ENCODE measurements at places on chromosomes 7 and 10.

- no peak for DNase-seq
Measured at GRCh38 chr7:118312051-118312450, 87.5 kb downstream of the ANKRD7 start.

DNA sequence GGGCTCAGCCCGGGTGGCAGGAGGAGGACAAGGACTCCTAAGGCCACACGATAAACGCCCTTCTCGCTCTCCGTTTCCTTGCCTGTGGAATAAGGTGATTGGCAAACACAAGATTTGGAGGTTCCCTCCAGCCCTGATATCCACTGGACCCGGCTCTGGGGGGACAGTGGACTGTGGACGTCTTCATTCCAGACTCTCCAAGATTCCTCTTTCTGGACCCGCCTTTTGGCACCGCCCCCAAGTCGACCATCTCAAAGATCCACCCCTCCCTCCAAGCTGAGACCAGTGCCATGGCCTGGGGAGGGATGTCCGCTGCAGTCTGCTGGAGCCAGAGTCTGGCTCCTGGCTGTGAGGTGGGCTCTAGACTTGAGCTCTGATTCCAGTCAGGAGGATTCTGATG is 23.6 kb downstream of the ZNF783 start:
- DNase-seq: no peak

DNA sequence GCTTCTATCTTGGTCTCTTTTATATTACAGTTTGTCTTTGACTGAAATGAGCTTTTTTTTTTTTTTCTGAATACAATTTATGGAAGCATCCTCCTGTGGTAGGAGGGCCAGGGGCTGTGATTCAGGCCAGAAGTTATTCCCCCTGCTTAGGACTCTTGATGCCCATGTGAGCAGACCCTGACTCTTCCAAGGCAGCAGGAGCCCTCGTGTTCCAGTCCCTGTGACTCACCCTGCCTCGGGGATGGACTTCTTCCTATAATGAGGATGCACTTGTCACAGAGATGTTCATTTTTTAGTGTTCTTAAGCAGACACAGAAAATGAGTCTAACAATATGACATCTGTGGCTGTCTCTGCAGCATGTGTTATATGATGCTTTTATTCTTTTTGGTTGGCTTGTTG is 1293.7 kb upstream of the AUTS2 start:
- no peak for DNase-seq

GRCh38 chr10:102112210-102112817 is 7.9 kb downstream of the LDB1 start:
- DNase-seq: no peak

DNA sequence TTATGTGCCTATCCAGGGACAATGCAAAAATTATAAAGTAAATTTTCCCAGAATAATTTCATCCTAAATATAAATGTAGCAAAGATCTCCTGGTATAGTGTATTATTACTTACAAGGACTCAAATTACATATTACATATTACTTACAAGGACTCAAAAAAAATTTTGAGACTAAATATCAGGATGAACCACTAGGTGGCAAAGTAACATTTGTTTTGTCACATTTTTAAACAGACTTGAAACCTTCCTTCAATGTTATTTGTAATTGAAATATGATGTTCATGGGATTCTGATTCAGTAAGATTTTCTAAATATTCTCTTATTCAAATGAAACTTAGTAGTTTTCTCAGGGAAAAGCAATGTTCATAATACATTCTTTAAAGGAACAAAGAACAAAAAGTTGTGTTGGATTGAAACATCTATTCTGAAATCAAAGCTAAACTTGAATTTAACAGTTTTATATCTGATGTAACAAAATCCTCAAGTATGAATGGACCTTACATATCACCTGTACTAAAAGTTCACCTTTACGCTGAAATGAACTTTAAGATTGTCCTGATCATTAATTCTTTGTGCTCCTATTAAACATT is 74.3 kb upstream of the GNAI1 start:
- DNase-seq: no peak

DNA sequence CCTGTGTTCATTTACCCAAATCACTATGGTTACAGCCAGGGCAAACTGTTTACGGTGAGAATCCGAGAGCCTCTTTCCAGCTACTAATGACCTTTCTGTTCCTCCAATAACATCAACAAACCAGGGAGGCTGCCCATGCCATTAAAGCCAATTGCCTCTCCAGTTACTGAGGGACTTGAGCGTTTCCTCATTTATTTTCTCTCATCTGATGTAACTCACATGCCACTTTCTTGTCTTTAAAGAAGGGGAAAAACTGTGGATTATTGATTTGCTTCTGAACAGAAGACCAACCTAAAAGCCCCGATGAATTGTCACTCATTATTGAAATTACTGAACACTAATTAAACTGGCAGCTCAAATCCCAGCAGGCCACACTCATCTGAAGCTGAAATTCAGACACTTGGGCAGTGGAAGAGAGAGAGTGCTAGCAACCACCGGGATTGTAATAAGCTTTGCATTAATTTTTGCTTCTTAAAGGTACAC is 595.8 kb upstream of the MKI67 start:
- no peak for DNase-seq

DNA sequence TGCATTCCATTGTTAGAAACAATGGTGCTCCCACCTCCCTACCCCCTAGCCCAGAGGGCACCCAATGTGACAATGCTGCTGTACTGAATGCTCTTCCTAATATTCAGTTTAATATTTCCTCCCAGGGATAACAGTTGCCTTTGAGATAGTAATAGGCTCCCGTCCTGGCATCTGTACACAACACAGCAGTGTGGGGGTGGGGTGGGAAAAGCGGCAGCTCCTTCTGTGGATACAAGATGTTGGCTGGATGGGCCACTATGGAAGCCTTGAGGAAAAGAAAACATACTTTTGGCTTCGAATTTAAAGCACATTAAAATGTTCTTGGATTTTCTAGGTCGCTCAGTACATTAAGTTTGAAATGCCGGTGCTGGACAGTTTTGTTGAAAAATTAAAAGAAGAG is 9.2 kb upstream of the ZNF22 start:
- no peak for DNase-seq

GRCh38 chr10:20760460-20760859 is 136.7 kb downstream of the NEBL start:
- DNase-seq: no peak

DNA sequence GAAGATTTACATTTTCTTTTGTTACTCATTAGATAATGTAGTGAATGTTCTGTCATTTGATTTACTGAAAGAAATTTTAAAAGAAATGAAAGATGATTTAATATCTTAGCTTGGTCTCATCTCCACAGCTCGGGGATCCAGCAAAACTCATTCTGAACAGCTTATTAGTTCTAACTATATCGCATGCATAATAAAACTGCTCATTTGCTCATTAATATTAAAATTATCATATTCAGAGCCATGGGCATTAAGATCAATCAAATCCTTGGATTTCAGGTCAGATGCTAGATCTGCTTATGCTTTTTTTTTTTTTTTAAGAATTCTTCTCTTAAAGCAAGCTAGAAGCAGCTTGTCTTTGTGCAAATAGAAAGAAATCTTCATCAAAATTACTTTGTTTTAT is 246.1 kb downstream of the FOXP2 start:
- no peak for DNase-seq

GRCh38 chr10:97319671-97320479 is 804 bp downstream of the FRAT1 start:
- peak; percentile 78 for DNase-seq

GRCh38 chr10:79229071-79229541 is 118.2 kb upstream of the PPIF start:
- no peak for DNase-seq

DNA sequence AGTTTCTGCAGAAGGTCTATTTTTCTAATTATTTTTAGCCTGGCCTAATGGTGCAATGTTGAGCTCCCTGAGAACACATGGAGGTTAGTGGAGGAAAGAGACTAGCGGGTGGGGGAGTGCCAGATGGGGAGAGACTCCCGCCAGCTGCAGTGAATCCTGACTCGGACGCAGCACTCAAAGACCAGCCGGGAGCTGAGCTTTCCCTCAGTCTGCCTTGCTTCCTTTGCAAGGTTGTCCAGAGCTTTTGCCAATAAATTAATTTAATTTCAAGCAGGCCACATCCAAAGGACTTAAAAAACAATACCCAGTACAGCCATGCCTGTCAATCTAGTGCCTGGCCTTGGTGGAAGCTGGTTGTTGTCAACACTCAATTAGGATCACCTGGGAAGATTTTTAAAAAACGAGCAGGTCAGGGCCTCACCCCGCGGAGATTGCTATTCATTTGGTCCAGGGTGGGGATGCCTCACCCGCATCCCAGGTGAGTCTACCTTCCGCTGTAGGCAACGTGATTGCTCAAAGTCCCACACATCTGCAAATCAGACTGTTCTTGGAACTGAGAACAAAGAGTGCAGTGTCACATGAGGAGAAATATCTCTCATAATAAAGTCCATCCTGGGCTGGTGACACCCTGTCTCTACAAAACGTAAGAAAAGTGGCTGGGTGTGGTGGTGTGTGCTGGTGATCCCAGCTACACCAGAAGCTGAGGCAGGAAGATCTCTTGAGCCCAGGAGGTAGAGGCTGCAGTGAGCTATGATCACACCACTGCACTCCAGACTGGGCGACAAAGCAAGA is 4.0 kb downstream of the CLRN3 start:
- DNase-seq: no peak

DNA sequence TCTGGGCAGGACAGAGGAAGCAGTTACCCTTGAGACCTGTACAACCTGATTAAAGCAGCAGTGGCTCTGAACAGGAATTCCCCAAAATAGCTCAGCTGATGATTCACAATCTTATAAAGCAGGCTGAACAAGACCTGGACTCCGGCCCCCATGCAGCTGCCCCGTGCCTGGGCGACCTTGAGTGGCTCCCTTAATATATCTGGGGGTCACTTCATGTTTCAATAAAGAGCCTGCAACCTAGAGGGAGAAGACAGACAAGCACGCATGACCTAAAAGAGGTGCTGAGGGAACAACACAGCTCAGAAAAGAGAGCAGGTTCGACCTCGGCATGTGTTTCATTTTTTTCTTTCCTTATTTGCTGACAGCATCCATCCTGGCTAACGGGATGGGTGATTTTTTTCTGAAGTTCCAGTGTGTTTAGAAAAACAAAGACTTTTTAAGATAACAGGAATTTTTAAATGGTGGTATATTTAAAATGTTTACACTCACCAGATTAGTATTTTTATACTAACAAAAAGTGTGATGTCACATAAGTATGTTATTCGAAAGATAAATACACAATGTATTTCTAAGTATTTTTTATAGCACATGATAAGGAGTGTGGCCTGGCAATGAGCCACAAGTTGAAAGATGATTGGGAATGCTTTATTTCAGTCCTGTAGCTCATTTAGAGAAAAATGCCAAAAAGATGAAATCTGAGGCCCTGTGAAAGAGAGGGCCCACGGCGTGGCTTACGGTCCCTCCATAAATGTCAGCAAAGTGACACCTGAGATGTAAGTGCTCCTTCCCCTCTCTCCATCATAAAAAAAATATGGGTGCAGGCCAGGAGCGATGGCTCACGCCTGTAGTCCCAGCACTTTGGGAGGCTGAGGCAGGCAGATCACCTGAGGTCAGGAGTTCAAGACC is 161.3 kb downstream of the SLIT1 start:
- no peak for DNase-seq

DNA sequence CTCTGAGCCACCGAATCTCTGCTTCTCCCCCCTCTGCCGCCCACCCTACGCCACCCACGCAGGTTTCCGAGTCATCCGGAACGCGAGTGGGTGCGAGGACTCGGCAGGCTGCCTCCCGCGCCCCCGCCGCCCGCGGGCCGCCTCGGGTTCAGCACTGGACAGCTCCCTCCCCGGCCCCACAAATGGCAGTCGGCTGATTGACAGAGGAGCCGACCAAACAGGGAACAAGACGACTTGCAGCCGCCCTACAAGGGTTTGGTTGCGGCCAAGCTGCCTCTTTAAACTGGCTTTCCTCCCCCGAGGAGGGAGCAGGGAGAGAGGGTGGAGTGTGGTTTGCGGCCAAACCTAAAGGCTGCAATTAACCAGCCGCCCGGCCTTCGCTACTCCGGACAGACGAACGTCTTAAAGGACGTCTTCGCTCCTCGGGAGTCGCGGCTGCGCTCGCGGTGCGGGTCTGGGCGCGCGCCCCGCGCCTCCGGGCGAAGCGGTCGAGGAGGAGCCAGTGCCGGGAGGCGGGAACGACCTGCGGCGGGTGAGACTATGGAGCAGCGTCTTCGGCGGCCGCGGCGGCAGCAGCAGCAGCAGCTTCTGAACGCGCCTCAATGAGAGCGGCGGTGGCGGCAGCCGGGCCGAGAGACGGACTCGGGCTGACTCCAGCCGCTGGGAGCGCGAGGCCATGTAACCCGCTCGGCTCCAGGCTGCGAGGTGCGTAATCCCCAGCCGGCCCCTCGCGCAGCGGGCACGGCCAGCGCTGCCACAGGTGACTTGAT is at the start of gene GPR158:
TSS of gene GPR158 (plus strand) at position 541 of the 770 bp plus-strand sequence. CDS start 420 bp downstream, outside the sequence.
- DNase-seq: peak; percentile 79

- DNase-seq: peak; percentile 79
Measured at GRCh38 chr10:124722798-124723783, 21.1 kb downstream of the FAM53B start.

DNA sequence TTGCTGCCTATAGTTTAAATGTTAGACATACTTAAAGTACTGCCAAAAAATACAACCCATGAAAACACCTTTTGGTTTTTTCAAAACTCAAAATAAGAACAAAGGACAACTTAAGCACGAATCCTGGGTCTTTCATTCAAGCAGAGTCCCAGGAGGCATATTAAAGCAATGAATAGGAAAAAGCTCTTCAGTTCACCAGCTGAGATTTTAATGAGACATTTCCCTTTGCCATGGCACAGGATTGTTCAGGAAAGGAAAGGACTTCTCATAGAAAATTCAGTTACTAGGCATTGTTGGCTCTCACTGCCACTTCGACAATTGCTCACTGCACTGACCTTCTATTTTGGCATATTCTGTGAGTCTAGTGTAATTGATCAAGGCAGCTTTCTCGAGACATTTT is 133.5 kb upstream of the FEZF1 start:
- DNase-seq: no peak

GRCh38 chr7:23020742-23021401 is 6.9 kb upstream of the HYCC1 start:
- peak; percentile 24 for DNase-seq

- peak; percentile 49 for DNase-seq
Measured at GRCh38 chr7:98872328-98872924, 2.6 kb upstream of the TMEM130 start.

DNA sequence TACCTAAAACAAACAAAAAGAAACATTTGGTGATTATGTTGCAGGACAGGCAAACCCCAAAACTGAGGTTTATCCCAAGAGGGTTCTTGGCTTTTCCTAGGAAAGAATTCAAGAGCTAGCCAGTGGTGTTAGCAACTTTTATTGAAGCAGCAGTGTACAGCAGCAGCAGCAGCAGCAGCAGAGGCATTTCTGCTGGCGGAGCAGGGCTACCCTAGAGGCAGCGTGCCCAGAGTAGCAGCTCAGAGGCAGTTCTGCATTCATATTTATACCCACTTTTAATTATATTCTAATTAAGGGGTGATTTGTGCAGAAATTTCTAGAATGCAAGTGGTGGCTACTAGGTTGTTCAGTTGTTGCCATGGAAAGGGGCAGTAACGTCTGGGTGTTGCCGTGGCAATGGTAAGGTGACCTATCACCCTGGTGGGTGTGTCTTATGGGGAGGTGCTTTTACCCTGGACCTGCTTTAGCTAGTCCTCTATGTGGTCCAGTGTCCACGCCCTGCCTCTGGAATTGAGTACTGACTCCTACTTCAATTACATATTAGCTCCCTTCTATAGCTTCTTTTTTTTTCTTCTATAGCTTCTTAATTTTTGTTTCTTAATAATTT is 53.9 kb downstream of the VCL start:
- no peak for DNase-seq

GRCh38 chr10:19595212-19595845 is 220.9 kb upstream of the PLXDC2 start:
- no peak for DNase-seq

- peak; percentile 19 for DNase-seq
Measured at GRCh38 chr7:54932818-54933543, 85.8 kb upstream of the EGFR start.

- DNase-seq: no peak
Measured at GRCh38 chr7:5636914-5637313, 144.5 kb downstream of the RNF216 start.
